ENCODE measurements at places on chromosomes 4 and X. TPM values are rescaled to one million over a fixed set of nuclear protein-coding genes. Genes with fewer than 3 reads are reported as not detected.

DNA sequence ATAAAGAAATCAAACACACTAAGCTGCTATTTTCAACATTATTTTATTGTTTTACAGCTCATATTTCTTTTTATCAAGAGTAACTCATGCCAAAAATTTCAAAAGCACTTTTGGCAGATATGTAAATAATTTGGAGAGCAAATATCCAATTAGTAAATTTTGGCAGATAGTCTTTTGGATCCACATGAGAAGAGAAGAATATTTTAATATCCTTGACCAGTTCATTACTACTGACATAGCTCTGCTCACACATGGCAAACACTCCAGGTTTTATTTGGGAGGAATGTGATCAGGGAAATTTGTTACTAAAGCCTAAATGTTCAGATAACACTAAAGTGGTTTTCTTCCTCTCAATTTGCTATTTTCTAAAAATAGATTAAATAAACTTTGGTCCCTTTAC is 1054.3 kb downstream of the FAT4 start:
- no peaks in the 10 kb centered on the region for H3K27me3 ChIP-seq
- H3K36me3 ChIP-seq: no peaks in the 10 kb centered on the region
- DNase-seq: no peak
- no peak overlapping the region for H3K4me3 ChIP-seq
- H3K27ac ChIP-seq: no peak overlapping the region

DNA sequence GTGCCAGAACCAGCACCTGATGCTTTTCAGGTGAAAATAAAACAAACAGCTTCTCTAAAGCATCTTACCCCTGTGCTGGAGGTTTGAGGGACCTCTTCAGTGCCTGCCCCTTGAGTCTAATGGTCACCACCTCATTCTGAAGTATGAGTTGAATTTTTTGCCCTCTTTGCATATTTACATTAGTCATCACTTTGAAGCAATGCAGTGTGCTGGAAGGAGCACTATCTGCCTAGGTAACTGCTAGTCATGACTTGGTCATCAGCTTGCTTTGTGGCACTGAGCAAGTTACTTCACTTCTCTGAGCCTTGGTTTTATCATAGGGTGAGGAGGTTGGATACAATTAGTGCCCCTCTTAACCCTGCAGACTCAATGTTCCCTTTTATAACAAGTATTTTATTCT is 44.9 kb downstream of the SPATA18 start:
- no peak overlapping the region for H3K27ac ChIP-seq
- no peak for DNase-seq
- no peaks in the 10 kb centered on the region for H3K36me3 ChIP-seq
- no peaks in the 10 kb centered on the region for H3K27me3 ChIP-seq
- no peak overlapping the region for H3K4me3 ChIP-seq

- DNase-seq: no peak
- H3K36me3 ChIP-seq: no peaks in the 10 kb centered on the region
- H3K4me1 ChIP-seq: no peaks in the 10 kb centered on the region
- H3K27ac ChIP-seq: no peak overlapping the region
- H3K27me3 ChIP-seq: no peaks in the 10 kb centered on the region
Measured at GRCh38 chrX:19350941-19351384, 7.2 kb downstream of the PDHA1 start.

The FGG gene
- total RNA-seq: not detected

The STAP1 gene
- total RNA-seq: not detected

The FGFBP1 gene
- total RNA-seq: 11.1 TPM

DNA sequence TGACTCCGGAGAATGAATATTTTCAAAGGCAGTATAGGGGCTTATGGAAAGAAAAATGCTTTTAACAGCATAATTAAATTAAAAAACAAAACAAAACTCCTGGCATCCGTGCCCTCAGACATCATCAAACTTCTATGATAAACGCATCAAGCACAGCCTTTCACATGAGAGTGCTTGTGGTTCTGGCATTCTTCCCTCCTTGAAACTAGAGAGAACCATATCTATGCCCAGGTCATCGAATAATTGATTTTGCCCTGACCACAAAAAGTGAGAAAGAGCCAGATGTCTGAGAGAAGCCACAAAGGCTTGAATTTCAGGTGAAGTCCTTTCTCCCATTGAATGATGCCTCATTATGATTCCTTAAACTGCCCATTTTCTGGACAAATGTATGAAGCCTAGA is 286.8 kb downstream of the CBLL2 start:
- H3K27ac ChIP-seq: no peak overlapping the region
- no peaks in the 10 kb centered on the region for H3K36me3 ChIP-seq
- no peaks in the 10 kb centered on the region for H3K4me1 ChIP-seq
- no peak overlapping the region for H3K4me3 ChIP-seq

DNA sequence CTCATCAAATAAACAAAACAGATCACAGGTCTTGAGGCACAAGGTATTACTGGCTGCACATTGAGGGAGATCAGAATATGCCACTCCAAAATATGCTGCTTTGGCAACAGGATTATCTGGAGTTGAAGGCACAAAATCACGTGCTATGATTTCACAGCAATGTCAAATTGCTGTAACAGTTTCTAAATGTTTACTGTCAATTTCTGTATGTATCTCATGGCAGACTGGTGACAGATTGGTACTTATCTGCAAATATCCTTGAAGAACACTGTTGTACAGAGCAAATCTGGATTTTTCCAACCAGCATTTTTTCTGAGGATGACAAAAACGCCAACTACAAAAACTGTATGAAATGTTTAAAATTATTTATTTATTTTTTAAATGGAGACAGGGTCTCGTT is 26.7 kb downstream of the GPR82 start:
- no peaks in the 10 kb centered on the region for H3K36me3 ChIP-seq
- H3K27me3 ChIP-seq: no peaks in the 10 kb centered on the region
- H3K4me3 ChIP-seq: no peak overlapping the region
- H3K4me1 ChIP-seq: no peaks in the 10 kb centered on the region

The CCDC120 gene
- 23.9 TPM for total RNA-seq

DNA sequence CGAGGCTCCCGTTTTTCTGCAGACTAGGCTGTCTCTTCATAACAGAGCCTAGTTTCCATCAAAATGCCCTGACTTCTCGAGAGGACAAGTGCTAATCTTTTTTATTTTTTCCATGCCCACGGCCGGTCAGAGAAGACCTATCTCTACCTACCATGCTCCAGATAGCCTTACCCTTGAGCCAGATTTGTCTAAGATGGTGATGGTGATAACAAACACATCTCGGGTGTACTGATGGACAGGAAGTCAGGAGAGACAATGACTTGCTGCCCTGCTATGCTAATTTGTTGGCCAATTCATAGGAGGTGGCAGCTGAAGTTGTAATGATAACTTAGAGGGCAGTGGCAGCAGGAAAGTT is 42.2 kb upstream of the NKRF start:
- no peak overlapping the region for H3K4me3 ChIP-seq
- DNase-seq: no peak
- H3K27me3 ChIP-seq: no peaks in the 10 kb centered on the region
- no peaks in the 10 kb centered on the region for H3K4me1 ChIP-seq
- no peaks in the 10 kb centered on the region for H3K36me3 ChIP-seq
- no peak overlapping the region for H3K27ac ChIP-seq

DNA sequence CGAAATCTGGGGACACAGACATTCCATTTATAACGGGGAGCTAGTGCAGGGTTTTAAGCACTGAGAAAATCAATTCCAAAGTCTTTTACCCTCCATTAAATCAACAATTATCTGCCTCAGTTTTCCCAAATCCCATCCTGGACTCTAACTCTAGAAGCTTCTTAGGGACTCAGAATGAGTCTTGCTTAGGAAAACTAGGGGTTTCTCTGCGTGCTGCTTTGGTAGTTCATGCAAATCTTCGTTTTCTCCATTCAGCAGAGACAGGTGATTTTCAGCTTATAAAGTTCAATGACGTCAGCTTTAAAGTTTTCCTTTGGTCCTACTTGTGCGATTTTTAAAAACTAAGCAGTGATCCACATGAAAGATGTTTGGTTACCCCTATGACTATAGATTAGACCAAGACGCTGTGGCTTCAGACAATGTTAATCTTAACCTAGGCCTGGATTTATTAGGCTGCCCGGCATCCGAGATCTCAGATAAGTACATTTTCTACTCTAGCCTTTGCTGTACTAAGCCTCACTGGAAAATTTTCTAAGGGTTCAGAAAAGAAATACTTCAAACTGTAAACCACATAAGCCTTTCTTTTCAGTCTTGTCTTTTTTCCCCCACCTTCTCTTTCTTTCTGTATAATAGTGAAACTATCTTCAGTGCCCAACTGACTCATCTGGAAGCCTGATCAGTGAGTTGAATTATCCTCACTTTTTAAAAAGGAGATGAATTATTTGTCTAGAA is 121.4 kb upstream of the GATB start:
- H3K36me3 ChIP-seq: no peaks in the 10 kb centered on the region
- H3K27me3 ChIP-seq: no peaks in the 10 kb centered on the region
- no peak overlapping the region for H3K27ac ChIP-seq
- H3K4me3 ChIP-seq: no peak overlapping the region

- no peak overlapping the region for H3K4me3 ChIP-seq
- no peaks in the 10 kb centered on the region for H3K36me3 ChIP-seq
- peak overlapping the region; percentile 94 for H3K27ac ChIP-seq
Measured at GRCh38 chr4:159069922-159070321, 33.0 kb upstream of the RAPGEF2 start.

DNA sequence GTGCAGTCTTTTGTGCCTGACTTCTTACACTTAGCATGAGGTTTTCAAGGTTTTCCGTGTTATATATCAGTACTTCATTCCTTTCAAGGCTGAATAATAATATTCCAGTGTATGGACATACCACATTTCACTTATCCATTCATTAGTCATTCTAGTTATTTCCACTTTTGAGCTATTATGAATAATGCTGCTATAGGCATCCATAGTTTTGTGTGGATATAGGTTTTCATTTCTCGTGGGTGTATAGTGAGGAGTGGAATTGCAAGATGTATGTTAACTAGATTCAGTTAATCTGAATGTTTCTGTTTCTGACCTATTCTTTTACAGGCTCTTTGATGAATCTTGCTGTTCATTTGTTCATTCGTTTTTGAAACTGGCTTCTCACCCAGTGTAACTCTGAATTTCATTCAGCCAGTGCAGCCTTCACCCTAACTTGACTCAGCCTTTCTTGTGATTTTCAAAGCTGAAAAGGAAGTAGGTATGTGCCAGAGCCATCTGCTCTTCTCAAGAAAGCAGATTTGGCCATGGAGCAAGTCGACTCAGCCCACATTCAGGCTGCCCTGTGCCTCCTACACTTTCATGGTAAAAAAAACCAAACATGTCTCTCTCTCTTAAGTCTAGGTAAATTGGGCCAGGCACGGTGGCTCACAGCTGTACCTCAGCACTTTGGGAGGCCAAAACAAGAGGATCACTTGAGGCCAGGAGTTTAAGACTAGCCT is 56.3 kb upstream of the NOCT start:
- no peaks in the 10 kb centered on the region for H3K36me3 ChIP-seq
- no peak for DNase-seq
- H3K27me3 ChIP-seq: no peaks in the 10 kb centered on the region
- peaks cover 4% of the 10 kb centered on the region for H3K4me1 ChIP-seq
- H3K27ac ChIP-seq: no peak overlapping the region

The KCNIP4 gene
- total RNA-seq: not detected

The NLRP2B gene
- total RNA-seq: not detected

DNA sequence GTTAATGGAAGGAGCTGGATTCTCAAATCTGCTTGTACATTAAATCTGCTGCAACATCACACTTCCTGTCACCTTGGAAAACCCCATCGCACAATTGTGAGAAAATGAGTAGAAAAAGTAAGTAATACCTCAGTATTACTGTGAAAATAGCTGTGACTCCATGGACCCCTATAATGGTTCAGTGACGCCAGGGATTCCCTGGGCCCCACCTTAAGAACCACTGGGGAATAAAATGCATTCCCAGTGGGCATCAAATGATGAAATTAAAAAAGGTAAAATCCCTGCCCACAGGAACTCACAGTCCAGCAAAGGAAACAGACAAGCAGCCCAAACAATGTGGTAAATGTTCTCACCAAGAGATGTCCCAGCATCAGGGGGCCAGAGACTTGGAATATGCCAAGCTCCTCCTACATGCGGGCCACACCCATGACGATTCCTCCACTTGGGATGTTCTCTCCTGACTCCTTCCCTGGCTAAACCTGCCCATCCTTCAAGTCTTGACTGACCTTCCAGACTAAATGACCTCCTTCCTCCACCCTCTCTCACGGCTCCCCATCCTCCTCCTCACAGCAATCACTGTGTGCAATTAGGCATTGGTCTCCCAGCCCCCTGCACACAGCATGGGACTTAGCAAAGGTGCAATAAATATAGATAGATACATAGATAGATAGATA is 2.6 kb downstream of the EVC2 start:
- H3K27ac ChIP-seq: no peak overlapping the region
- no peaks in the 10 kb centered on the region for H3K27me3 ChIP-seq
- H3K4me3 ChIP-seq: no peak overlapping the region
- H3K36me3 ChIP-seq: no peaks in the 10 kb centered on the region

The NAP1L2 gene
- not detected for total RNA-seq

The DCAF8L2 gene
- total RNA-seq: 5.6 TPM

The MAGEB6B gene
- not detected for total RNA-seq

The NIPAL1 gene
- 7.0 TPM for total RNA-seq

The BTK gene
- not detected for total RNA-seq

- DNase-seq: no peak
- H3K27me3 ChIP-seq: peaks cover 6% of the 10 kb centered on the region
- no peak overlapping the region for H3K27ac ChIP-seq
- H3K4me3 ChIP-seq: no peak overlapping the region
- H3K36me3 ChIP-seq: no peaks in the 10 kb centered on the region
Measured at GRCh38 chrX:109448282-109448938, 33.5 kb downstream of the GUCY2F start.

DNA sequence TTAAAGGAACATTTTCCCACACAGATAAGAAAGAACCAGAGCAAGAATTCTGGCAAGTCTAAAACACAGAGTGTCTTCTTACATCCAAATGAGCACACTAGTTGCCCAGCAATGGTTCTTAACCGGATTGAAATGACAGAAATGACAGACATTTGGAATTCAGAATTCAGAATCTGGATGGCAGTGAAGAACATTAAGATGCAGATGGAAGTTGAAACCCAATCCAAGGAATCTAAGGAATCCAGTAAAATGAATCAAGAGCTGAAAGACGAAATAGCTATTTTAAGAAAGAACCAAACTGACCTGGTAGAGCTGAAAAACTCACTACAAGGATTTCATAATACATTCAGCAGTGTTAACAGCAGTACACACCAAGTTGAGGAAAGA is 21.5 kb downstream of the ANAPC10 start:
- no peaks in the 10 kb centered on the region for H3K27me3 ChIP-seq
- DNase-seq: no peak
- no peaks in the 10 kb centered on the region for H3K4me1 ChIP-seq
- H3K36me3 ChIP-seq: no peaks in the 10 kb centered on the region

The STK32B gene
- not detected for total RNA-seq

GRCh38 chrX:154516656-154517100 is 646 bp upstream of the FAM3A start:
- H3K4me1 ChIP-seq: no peaks in the 10 kb centered on the region
- H3K36me3 ChIP-seq: no peaks in the 10 kb centered on the region
- H3K27ac ChIP-seq: peak overlapping the region; percentile 46
- no peaks in the 10 kb centered on the region for H3K27me3 ChIP-seq

The CXCL3 gene
- not detected for total RNA-seq

GRCh38 chrX:131987252-131987651 is 35.9 kb upstream of the STK26 start:
- H3K27ac ChIP-seq: no peak overlapping the region
- no peak overlapping the region for H3K4me3 ChIP-seq
- H3K36me3 ChIP-seq: no peaks in the 10 kb centered on the region
- no peaks in the 10 kb centered on the region for H3K27me3 ChIP-seq
- H3K4me1 ChIP-seq: no peaks in the 10 kb centered on the region
- DNase-seq: no peak

The JCHAIN gene
- total RNA-seq: not detected

All from PC-9 (cell line).